ENCODE measurements at places on chromosomes 3 and 15. TPM values are rescaled to one million over a fixed set of nuclear protein-coding genes. Genes with fewer than 3 reads are reported as not detected.
A peak's percentile ranks its signal among the peaks of the same experiment; 100 is the strongest.

GRCh38 chr15:51443282-51443914 is 101.9 kb downstream of the GLDN start:
- DNase-seq, result no peak

GRCh38 chr3:24373198-24373959 is 121.3 kb downstream of the THRB start:
- DNase-seq, result peak; percentile 46

DNA sequence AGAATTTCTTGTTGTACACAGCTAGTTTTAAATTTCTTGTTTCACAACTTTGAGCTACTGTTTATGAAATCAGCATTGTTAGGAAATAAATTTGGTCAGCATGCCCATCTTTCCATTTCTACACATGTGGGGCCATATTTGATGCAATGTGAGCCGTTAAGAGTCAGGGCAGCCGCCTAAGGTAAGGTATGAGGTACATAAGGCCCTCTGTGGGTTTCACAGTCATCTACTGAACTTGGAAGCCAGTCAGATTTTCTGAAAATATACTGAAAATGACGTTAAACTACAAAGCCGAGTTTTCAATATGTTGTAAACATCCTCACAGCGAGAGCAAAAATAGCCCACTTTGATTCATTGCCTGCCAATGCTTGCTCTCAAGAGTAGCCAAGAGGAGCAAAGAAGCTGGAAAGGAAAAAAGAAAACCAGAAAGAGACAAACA is 94.7 kb upstream of the PDZRN3 start:
- no peak for DNase-seq

The TMEM266 gene
- total RNA-seq, result 0.12 TPM

DNA sequence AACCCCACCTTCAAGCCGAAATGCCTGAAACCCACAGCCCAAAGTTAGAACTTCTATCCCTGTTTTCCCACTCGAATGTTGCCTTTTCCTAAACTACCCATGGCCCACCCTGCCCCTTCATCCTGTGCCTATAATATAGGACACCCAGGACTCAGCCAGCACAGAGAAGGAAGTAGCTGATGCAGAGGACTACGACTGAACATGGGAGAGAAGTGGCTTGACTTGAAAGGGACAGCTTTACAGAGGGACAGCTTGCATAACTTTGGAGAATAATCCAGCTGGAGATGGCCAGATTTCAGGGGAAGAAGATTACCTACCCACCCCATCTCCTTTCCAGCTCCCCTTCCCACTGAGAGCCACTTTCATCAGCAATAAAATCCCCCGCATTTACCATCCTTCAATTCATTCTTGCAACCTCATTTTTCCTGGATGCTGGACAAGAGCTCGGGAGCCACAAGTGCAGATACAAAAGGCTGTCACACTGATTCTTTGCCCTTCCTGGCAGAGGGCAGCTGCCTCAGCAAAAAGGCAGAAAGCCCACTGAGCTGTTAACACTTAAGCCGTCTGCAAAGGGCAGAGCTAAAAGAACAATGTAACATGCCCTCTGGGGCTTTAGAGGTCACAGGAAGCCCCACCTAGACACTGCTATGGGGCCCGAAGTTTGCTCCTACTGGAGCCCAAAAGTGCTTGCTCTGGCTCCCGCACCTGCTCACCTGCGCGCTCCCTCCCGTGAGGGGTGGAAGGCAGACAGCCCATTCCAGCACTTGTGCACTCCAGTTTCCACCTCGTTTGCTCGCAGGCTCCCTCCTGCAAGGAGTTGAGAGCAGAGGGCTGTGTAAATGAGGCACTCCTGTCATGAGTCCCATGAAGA is 224.0 kb downstream of the TBC1D5 start:
- no peak for DNase-seq

The MASP1 gene
- 70.1 TPM for total RNA-seq

- no peak for DNase-seq
Measured at GRCh38 chr3:130687327-130687726, 59.3 kb downstream of the PIK3R4 start.

- DNase-seq, result no peak
Measured at GRCh38 chr3:174198199-174198598, 660.9 kb upstream of the NAALADL2 start.

The STRA6 gene
- 0.35 TPM for total RNA-seq

The RAB27A gene
- total RNA-seq, result 39.0 TPM

DNA sequence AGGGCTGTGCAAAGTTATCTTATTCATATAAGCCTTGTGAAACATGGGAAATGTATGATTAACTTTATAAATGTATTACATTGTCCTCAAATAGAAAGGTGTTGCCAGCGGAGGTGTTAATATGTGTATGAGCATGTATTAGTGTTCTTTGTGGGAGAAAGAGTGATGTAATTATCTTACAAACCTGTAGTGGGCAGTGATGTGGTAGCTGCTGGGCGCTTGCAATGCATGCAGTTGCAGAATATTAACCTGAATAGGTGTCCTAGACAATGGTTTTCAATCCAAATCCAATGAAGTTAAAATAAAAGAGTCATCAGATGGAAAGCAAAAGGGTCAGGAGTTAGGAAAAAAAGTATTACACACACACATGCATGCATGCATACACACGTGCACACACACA is 881.3 kb upstream of the CADM2 start:
- no peak for DNase-seq

GRCh38 chr3:55012091-55012490 is 84.2 kb upstream of the LRTM1 start:
- no peak for DNase-seq
